EL (cell line): ENCODE measurements at places on chromosomes 5 and 9.

DNA sequence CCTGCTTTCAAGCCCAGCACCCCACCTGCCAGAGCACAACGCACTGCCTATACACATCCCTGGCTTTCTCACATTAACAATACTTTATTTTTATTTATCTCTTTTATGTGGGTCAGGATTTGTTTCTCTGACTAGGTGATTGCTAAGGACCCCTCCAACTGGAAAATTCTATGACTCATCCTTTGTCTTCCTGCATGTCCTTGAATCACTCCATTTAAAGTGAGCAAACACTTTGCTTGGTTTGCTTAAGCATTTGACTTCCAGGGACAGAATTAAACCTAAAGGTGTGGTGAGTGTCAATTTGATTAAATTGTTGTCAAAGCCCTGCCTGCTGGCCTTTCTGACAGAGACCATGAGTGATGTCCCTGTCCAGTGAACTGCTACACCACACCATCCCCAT is 536.5 kb upstream of the BRINP1 start:
- DNase-seq, result no peak

GRCh38 chr9:137734181-137734580 is 115.4 kb downstream of the EHMT1 start:
- no peak for DNase-seq

DNA sequence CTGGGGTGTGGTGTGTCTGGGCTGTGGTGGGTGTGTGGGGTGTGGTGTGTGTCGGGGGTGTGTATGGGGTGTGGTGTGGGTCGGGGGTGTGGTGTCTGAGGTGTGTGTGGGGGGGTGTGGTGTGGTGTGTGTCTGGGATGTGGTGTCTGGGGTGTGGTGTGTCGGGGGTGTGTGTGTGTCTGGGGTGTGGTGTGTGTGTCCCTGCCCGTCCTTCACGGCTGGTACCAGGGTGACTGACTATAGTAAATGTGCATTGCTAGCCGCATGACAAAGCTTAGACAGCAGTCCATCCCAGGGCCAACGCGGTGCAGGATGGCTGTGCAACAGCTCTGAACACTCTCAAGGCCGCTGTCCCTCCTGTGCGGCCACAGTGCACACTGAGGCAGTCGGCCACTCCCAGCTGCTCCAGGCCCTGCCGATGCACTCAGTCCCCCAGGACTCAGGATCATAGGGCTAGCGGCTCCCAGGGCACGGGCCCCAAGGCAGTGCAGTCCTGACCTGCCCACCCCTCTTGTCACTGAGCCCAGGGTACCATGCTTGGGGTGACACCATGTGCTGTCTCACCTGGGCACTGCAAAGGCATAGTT is 54.0 kb downstream of the SECISBP2 start:
- peak; percentile 4 for DNase-seq

- no peak for DNase-seq
These were observed 60.6 kb downstream of the HSD17B3 start for GRCh38 chr9:96241391-96241809.
